ENCODE measurements at places on chromosomes 11 and 22.

DNA sequence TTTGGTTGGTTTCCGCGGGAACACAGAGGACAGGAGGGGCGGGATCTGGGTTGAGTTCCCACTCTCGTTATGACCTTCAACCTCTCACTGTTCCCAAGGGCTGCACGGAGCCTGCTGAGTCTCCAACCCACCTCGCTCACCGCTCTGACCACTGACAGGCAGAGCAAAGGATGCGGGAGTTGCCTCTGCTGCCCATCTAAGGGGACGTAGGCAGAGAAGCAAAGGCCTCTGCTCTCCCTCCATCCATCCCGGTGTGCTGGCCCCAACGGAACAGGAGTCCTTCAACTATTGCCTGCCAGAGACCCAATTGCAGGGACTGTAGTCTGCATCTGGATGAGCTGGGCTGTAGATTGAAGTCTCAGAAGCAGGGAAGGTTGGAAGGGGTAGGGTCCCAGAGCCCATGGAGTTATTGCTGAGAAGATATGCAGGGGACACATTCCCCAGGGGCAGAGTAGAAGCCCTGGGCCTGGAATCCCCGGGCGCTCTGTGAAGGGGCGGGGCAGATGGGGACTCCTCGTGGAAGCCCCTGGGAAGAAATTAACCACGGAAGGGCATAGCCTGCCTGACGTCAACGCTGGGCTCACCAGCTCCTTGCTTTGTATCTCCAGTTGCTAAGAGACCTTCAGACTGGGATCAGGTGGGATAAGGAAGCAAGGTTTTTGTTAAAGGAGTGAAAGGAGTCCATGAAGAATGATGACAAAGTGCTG is 12.7 kb upstream of the FXYD2 start:
- DNase-seq = no peak

GRCh38 chr11:19979519-19979845 is 180.8 kb downstream of the DBX1 start:
- DNase-seq = no peak

DNA sequence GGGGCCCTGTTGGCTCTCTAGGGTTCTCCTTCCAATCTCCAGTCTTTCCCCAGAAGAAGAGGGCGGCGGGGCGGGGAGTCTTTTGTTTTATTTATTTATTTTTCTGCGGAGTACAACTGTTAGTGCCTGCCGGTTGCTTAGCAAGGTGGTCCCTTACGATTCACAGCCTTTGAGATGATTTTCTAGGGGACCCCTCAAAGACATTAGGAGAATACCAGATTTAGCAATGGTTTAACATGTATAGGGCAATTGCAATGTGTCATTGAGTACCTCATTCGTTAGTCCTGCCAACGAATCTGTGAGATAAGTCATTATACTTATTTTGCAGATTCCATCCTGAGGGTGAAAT is 307 bp upstream of the MRPL16 start:
- no peak for DNase-seq

- no peak for DNase-seq
These were observed 77.4 kb downstream of the FAM168A start for GRCh38 chr11:73520353-73521061.

- DNase-seq = no peak
These were observed 67.8 kb upstream of the DDI1 start for GRCh38 chr11:103968685-103969084.

DNA sequence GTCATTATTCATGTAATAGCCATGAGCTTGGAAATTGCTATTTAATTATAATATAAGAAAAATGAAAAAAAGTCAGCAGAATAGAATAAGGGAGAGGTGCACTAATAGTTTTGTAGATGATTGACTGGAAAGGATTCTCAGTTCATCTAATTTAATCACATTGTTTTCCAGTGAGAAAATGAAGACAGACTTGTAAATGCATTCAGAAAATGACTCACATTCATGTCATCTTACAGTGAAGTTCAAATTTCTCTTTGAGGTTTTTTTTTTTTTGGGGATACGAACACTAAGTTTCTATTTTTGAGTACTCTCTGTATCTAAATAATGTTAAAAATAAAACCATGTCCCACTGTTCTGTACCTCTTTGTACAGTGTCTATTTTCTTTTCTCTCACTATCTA is 18.5 kb upstream of the OR4A16 start:
- DNase-seq = no peak

GRCh38 chr11:44028401-44028800 is 19.4 kb upstream of the ACCSL start:
- no peak for DNase-seq

DNA sequence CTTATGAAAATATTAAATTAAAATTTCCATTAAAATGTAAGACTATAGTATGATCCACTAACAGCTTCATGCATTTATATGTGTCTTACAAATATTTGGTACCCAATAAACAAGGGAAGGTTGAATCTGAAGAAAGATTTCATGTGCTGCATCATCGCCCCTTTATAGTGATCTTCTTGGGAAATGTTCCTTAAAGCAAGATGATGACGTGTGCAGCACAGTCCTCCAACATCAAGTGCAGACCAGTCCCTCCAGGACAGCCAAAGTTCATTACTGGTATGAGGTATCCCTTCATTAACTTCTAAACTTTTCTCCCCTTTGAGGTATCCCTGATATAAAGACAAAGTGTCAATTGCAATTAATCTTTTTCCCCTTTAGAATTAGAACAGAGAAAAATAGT is 567.0 kb downstream of the METTL15 start:
- DNase-seq = no peak

DNA sequence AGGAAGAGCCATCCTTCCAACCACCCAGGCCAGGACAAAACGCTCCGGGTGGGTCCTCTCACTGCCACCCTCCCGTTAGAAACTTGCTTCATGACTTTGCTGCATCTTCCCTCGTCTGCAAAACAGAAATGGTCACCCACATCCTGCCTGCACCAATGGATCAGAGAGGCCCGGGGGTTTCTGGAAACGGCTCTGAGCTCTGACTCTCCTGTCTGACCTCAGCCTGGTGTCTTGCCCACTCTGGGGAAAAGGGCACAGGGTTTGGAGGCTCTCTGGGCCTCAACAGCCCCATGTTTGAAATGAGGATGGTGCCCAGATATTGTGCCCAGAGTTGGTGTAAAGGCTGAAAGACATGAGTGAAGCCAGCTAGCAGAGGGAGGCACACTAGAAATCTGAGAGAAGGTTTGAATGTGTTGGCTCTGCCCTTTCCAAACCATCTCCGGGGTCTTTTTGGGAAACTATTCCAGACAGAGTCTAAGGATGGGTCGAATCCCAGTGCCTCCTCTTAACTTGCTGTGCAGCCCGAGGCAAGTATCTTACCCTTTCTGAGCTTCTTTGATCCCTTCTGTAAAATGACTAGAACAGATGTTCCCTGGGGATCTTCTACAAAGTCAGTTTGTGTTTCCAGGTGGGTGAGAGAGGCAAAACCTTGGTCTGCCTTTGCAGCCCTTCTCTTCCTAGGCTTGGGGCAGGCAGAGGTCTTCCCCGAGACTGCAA is 2.1 kb downstream of the CRYBB3 start:
- DNase-seq = no peak

- DNase-seq = no peak
These were observed 27.9 kb downstream of the TOB2 start for GRCh38 chr22:41418717-41419116.

DNA sequence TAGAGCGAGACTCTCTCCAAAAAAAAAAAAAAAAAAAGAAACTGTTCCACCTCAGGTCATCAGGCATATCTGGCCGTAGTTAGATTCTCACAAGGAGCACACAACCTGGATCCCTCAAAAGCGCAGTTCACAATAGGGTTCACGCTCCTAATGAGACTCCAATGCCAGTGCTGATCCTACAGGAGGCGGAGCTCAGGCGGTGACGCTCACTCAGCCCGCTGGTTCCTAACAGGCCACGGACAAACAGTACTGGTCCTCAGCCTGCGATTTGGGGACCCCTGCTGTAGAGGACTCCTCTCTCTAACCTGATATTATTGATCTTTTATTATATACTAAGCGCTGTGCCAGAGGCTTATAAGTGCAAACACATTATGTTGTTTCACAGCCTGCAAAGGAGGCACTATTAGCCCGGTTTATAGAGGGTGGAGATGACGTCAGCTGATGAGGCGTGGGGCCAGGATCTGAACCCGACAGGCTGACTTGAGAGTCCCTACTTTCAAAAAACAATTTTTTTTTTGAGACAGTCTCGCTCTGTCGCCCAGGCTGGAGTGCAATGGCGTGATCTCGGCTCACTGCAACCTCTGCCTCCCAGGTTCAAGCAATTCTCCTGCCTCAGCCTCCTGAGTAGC is 4.9 kb upstream of the MAFF start:
- no peak for DNase-seq

DNA sequence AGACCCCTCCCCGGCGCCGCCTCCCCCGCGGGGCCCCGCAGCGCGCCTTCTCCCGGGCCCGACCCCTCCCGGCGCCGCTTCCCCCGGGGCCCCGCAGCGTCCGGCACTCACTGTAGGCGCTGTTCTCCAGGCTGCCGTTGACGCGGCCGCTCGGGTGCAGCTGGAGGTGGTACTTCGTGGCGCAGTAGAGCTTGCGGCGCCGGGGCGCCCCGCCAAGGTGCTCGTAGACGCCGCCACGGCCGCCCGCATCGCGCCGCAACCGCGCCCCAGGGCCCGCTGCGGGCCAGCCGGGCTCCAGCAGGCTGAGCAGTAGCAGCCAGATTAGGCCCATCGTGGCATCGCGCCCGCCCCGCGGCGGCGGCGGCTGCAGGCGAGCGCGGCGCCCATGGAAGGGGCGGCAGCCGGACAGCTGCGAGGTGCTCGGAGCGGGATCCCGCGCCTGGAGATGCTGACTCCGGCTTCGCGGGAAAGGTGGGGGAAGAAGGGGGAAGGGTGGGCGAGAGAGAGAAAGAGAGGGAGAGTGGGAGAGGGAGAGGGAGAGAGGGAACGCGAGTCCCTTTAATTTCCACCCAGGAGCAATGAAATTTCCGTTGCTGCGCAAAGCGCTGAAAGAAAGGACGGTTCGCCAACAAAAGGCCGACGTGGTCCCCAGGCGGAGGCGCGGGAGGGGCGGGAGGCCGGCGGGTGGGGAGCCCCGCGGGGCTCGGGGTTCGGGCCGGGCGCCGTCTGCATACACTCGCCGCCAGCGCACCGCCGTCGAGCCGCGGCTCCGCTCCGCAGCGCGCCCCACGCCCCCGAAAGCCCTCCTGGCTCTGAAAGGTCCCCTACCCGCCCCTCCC is at the start of gene FGF3:
Gene FGF3, minus strand, starts transcription at position 814 of the 839 bp plus-strand sequence. Its CDS starts 483 bp downstream, at position 331.
- DNase-seq = no peak

GRCh38 chr11:109521571-109522086 is 99.6 kb downstream of the C11orf87 start:
- no peak for DNase-seq

GRCh38 chr22:45272498-45272897 is 12.3 kb upstream of the UPK3A start:
- DNase-seq = no peak

- no peak for DNase-seq
These were observed 365 bp downstream of the MGAT3 start for GRCh38 chr22:39457198-39457555.

DNA sequence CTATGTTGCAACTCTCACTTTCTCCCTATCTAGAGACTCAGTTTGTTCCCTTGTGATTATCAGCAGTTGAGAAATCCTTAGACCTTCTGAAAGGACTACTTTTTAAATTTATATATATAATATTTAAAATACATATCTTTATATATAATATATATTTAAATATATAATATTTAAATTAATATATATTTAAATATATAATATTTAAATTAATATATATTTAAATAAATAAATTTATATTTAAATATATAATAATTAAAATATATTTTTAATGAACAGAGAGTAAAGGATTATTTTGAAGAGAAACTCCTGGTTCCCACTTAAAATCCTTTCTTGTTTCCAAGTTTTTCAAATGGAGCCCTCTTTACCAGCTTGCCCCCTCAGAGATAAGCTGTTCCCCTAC is 83.7 kb upstream of the TRIM77 start:
- DNase-seq = no peak

GRCh38 chr11:11659567-11660362 is 38.0 kb upstream of the GALNT18 start:
- DNase-seq = no peak

DNA sequence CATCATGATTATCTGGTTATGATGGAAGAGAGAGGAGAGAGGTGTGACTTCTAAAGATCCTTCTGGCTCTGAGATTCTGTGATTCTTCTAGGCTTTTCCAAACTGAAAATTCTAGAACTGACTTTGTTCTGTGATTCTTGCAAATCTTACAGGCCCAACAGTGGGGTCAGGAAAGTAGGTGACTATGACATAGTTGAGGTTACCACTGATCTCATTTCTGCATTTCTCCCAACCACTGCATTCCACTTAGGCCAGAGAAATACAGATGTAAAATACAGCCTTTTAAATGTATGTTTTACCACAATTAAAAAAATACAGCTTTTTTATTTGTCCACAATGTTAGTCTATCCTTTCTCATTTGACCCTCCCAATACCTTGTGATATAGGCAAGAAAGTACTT is 83.7 kb downstream of the STIM1 start:
- DNase-seq = no peak

GRCh38 chr11:18322818-18323570 is 627 bp downstream of the GTF2H1 start:
- no peak for DNase-seq

DNA sequence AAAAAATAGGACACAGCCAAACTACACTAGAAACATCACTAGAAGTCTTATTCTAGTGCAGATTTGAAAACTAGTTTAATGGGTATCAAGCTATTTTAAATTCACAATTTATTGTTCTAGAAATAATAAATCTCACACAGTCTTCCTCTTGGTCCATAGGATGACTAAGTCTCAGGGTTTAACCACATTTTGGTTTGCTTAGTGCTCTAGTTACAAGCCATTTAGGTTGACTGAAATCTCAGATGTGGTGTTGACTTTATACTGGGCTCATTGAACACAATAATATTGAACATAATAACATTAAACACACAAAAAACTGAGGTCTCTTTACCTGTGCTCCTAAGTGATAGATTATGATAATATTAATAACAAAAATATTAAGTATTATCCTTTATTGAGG is 760.3 kb upstream of the CCDC179 start:
- no peak for DNase-seq

DNA sequence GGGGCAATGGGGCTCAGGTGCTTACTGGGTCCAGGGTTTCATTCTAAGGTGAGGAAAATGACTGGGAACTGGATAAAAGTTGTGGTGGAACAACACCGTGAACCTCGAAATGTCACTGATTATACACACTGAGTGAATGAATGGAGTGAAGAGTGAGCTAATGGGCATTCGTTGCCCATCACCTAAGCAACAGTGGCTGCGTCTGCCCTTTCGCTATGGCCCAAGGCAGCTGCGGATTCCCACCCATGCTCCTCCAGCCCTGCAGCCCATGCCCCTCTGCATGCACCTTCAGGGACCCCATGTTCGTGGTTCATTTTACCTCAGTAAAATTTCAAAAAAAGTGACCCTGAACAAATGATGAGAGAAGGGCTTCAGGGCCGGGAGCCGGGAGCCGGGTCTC is 196.3 kb downstream of the CTTN start:
- DNase-seq = no peak

- no peak for DNase-seq
These were observed 985.1 kb downstream of the BRD1 start for GRCh38 chr22:48842583-48842945.

DNA sequence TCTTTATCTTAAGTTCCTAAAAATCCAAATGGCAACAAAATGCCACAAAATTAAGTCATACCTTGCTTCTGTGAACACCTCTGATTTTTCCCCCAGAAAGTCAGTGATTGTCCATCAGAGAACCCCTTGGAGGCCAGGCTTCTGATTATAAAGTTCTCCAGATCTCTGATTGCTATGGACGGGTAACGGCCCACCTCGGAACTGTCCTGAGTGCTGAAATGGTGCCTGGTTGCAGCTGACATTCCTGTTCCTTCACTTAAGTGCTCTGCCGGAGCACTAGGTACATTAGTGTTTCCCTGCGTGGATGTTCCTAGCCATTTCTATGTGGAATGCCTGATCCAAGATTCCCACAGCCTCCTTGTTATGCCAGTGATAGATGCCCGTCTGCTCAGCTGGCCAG is 85.0 kb downstream of the CHST1 start:
- no peak for DNase-seq
